LHCN-M2 (cell line): ENCODE measurements at places on chromosomes 16 and 17.

- no peak for DNase-seq
Observed at GRCh38 chr17:76179496-76180467, 38.7 kb upstream of the FOXJ1 start.

- DNase-seq, result no peak
Observed at GRCh38 chr17:36583787-36584186, 7.9 kb upstream of the DHRS11 start.

DNA sequence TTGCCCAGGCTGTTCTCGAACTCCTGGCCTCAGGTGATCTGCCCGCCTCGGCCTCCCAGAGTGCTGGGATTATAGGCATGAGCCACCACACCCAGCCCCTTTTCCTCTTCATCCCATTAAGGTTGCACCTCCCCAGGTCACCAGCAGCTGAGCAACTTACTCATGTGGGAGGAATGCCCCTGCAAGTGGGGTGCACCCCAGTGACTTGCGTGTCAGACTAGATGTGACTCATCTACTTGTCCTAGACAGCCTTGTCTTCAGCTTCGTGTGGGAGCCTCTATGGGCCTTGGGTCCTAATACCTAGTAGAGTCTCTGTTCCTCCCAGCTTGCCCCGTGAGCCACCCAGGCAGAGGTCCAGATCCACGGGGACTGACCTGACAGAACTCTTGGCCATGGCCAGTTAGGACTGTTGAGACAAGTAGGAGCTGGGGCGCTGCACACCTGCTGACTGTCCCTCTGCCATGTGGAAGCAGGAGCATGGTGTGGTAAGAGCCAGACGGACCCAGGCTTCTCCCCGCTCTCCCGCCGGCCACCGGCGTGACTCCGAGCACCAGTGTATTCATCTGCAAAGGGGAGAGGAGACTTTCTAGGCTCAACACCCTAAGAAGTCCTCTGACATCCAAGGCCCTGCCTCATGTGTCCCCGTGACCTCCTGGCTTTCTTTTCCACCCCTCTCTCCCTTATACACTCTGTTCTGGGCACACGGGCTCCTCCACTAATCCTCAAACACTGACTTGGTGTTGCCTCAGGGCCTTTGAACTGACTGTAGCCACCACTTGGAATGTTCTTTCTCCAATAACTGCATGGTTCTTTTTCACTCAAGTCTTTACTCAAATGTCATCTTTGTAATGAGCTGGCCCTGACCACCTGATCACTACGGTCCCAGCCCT, 11.6 kb upstream of the CBX4 start:
- peak; percentile 83 for DNase-seq

GRCh38 chr17:7234083-7234951, at the start of gene DVL2:
Gene DVL2, minus strand, starts transcription at chr17:7234517. Its CDS starts 255 bp downstream, at chr17:7234262.
- DNase-seq, result peak; percentile 93

DNA sequence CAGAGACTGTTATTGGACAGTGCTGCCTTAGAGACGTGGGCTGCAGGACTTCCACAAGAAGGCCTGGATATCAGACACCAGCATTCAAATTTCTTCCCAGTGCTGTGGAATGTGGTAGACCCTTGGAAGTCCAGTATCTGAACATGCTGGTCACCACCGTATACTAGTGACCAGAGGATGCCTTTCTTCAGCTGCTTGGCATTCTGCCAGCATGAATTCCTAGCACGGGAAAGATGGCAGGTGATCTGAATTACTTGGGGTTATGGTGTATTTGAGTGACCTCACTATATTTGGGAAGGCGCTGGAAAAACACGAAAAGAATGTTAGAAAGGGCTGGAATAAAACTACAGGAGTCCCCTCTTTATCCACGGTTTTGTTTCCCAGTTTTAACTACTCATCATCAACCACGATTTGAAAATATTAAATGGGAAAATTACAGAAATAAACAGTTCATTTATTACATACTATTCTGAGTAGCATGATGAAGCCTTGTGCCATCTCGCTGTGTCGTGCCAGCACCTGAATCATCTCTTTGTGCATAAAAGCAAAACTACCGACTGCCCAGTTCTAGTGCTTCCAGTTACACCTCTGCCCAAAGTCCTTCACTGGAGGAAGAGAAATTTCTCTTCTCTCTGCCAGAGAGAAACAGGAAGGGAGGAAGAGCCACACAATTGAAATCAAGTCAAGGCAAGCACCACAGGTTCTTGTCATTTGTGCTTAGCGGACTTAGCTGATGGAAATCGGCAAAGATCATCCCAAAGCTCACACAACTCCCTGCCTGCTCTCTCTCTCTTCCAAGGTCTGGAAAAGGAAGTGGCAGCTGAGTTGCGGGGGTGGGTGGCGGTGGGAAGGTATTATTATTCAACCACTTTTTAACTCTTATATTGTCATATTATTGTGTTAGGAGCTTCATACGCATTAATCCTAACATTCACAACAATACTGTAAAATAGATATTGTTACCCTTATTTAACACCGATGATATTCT, 1.4 kb upstream of the CHST4 start:
- DNase-seq, result peak; percentile 13

DNA sequence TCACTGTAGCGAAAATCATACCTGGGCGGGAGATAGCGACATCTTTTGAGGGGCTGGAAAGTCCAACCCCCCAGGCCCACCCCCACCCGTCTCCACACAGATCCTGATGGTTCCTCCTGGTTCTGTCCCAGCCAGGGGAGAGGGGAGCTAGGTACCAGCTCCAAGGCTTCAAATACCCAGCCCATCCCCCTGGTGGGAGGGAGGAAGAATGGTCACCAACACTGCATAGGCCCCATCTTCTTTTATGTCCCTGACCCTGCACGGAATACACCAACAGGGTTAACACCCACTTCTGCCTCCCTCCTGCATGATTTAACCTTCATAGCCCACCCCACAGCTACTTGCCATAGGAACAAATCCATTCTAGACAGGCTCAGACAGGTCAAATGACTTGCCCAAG, 9.3 kb downstream of the HAP1 start:
- DNase-seq, result no peak

DNA sequence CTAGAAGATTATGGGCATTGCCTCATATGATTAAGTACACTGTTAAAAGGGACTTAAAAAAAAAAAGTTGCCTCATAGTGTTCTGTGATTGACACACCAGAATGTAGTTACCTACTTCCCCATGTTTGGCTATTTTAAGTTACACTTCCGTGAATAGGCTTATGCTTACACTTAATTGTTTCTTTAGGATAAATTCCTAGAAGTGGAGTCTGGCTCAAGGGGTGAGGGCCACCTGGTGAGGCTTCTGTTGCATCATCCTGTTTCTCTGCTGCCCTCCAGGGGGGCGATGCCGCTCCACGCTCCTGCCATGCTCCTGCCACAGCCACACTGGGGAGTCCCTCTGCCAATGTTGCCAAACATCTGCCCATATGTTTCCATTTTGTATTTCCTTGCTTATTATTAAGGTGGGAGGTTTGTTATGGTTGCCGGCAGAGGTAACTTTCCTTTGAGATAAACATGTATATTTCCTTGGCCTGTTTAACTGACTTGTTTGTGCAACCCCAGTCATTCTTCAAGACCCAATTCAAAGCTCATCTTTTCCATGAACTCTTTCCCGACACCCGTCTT, 73.1 kb downstream of the KSR1 start:
- no peak for DNase-seq

DNA sequence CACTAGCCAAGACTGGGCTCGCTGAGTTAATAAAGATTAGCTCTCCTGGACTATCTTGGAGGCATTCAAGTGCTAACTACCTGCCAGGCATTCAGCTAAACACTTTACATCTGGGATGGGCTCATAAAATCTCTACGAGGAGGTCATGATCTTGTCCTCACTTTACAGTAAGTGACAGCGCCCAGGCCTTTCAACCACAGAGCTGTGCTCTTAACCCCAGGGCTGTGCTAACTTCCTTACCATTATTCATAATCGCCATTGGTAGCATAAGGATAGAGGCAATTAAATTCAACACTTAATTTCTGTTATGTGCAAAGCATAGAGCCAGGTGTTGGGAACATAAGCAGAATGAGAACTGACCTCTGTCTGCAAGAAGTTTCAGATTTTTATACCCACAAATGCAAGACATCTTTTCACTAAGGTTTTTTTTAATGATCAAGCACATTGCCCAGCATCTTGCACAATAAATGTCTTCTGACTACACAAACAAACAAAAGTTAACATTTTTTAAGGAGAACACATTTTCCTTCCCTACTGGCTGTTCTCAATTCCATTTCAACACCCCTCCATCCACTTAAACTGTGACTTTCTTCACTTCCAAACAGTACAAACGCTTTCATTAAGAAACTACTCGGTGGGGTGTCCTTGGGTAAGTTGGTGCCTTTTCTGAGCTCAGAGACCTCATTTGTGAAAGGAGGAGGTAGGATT, 172.3 kb downstream of the C16orf78 start:
- DNase-seq, result no peak

- DNase-seq, result peak; percentile 32
Observed at GRCh38 chr16:89958068-89958467, 9.5 kb downstream of the DEF8 start.

DNA sequence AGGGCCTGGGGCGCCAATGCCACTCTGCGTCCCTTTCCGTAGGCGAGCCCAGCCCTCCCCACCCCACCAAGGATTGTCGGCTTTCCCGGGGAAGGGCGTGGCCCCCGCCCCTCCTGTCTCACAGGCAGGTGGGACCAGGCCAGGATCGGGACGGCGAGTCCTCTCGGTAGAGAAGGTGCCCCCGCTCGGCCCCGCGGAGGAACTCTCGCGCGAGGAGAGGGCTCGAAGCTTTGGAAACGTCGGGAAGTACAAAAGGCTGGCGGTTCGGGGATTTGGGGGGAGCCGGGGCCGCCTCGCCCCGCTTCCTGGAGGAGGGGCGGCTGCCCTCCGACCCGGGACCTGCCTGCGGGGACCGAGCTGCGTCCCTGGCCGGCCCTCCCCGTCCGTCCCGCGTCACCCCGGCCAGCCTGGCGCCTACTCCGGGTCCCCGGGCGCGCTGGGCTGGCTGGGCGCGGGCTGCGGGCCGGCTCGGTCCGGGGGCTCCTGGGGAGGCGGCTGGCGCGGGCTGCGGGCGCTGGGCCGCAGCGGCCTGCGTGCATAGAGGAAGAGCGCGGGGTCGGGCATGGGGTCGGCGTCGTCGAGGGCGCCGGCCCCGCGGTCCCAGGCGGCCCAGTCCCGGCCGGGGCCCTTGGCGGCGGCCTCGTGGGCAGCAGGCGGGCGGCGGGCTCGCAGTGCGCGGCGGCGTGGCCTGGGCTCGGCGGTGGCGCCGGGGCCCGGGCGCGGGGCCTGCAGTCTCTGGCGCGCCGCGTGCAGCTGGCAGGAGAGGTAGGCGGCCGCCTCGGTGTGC, 12.6 kb upstream of the CLUH start:
- no peak for DNase-seq

GRCh38 chr17:63543822-63544420, 6.4 kb upstream of the DCAF7 start:
- no peak for DNase-seq

- no peak for DNase-seq
Observed at GRCh38 chr17:61806081-61806828, 57.1 kb downstream of the BRIP1 start.

- no peak for DNase-seq
Observed at GRCh38 chr17:43650471-43650870, 11.3 kb downstream of the MEOX1 start.

- DNase-seq, result no peak
Observed at GRCh38 chr16:66908116-66908515, 10.6 kb downstream of the CDH16 start.

GRCh38 chr16:80147026-80147655, 393.7 kb upstream of the DYNLRB2 start:
- DNase-seq, result peak; percentile 82

DNA sequence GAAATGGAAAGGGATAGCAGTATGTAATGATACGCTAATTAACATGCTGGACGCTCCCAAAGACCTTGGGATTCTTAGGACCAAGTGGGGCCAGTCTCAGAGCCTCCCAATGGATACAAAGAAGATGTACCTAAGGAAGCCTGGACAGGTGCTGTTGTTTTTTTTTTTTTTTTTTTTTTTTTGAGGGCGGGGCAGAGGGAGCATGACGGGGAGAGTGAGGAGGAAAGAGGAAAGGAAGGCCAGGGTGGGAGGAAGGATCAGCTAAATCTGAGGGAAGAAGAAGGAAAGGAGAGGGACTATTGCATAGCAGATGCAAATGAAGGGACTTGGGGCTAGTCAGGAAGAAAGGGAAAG, 2.5 kb downstream of the VAMP2 start:
- DNase-seq, result no peak

DNA sequence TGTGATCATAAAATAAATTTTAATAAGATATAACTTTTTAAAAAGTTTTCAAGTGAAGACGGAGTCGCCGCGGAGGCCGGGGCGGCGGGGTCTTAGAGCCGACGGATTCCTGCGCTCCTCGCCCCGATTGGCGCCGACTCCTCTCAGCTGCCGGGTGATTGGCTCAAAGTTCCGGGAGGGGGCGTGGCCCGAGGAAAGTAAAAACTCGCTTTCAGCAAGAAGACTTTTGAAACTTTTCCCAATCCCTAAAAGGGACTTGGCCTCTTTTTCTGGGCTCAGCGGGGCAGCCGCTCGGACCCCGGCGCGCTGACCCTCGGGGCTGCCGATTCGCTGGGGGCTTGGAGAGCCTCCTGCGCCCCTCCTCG, at the start of gene FOXC2:
FOXC2 (plus strand) TSS at position 229 of the 365 bp plus-strand sequence. CDS start 507 bp downstream, outside the sequence.
- DNase-seq, result peak; percentile 94

DNA sequence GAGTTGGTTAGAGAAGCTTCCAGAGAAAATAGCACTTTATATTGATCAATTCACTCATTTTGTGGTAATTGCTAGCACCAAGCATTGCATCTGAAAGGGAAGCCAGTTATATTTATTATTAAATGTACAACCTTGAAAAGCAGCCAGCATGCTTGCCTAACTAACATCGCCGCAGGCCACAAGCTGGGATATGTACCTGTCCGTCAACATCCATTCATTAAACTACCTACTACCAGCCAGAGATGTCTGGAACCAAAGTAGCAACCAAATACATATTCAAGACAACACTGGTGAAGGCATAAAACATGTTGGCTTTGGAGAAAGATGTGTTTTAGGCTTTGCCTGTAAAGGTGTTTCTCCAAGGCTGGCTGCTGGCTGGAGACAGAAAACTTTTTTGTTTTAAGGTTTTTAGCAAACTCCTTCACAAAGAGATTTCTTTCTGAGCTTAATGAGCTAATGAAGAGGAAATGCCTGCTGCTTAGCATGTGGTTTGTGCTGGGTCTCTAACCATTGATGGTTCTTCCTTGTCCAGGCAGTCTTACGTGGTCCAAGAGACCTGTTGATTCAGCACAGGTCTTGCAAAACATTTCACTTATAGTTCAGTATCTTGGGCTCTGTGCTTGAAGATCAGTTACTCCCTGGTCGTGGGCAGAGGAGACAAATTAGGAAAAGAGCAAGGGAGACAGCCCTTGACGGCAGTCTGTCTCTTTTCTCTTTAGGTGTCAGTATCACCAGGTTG, 3.1 kb downstream of the ITPRIPL2 start:
- no peak for DNase-seq
